Suprapubic skin (tissue), 4 donors: ENCODE measurements at places on chromosomes 3 and 15.

DNA sequence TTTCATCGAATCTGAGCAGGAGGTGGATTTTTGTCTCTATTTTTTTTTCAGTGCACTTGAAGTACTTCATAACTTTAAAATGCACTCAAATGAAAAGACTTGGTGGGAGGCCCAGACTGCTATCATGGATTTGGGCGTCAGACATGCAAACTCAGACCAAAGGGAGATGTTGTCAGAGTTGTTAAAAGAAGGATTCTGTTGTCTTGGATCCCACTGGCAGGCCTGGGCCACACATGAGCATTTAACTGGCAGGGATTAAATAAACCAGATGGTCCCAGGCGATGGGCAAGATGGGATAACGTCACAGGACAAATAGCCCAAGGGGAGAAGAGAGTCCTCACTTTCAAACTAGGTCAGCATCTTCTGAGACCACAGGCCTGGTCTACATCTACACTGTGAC lies 15.4 kb downstream of the RTP1 start:
- no peak for DNase-seq

DNA sequence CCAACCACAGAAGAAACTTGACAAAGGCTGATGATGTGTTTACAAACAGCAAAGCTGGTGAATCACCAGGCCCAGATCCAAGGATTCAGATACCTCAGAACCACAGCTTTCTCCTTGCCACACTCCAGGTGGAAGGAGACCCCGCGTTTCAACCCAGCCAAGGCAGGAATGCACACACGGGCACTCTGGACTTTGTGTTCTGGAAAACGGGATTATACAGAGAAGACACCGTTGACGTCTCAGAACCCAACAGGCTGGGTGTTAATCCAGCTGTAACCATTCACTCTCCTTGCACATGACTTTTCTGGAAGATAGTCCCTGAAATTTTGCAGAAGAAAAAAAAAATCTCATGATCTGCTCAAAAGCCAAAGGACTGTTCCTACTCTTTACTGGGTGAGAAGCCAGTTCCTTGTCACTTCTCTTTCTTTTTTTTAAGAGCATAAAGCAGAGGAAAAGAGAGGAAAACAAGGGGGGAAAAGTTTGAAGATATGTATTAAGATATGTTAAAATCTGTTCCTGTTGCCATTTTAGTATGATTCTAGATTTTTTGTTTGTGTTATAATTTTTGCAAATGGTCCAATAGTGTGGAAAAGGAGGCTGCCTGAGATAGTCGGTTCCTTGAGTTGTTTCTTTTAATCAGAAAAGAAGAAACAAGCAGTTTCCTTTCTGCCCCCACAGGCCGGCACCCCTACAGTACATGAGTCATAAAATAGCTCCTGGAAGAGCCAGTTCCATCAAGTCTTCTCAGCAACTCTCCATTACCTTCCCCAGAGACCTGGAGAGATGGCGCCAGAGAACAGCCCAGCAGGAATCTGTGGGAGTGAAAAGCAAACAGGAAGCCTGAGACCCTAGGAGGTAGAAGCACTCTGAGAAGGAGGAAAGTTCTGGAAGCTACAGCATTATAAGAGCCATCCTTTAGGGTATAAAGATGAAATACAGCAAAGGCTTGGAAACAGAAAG lies 73.1 kb downstream of the RORA start:
- DNase-seq, result no peak

GRCh38 chr3:53350652-53351051 lies 3.3 kb upstream of the DCP1A start:
- no peak for DNase-seq

- no peak for DNase-seq
Observed at GRCh38 chr3:143200001-143200924, 80.7 kb downstream of the CHST2 start.

GRCh38 chr3:126013751-126014156 lies 44.8 kb downstream of the ROPN1B start:
- peak; percentile 50 for DNase-seq

DNA sequence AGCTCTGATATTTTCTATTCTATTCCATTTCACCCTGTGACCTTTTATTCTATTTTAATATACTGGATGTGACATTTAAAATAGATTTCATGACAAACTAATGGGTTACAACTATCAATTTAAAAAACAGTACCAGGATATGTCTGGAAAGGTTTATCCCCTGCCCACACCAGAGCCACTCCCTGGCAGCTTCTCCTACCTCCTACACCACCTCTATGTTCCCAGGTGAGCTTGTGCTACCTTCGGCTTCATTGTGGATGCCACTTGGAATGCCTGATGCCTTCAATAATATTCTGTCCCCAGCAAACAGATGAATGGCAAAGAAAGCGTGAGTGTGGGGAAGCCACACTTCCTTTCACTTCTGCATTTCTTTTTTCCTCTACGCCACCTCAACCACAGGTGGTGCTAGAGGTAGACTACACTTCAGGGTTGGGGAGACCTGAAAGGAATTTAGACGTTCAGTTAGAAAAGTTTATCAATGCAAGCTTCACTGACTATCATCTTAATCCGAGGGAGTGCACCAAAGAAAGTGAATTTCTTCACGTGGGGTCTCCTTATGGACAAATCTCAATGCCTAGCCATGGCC lies 213.0 kb downstream of the SSR3 start:
- no peak for DNase-seq

GRCh38 chr3:52281981-52282801 lies 3.7 kb upstream of the WDR82 start:
- DNase-seq, result no peak

GRCh38 chr15:56887782-56888438 lies 30.5 kb upstream of the TCF12 start:
- DNase-seq, result no peak

DNA sequence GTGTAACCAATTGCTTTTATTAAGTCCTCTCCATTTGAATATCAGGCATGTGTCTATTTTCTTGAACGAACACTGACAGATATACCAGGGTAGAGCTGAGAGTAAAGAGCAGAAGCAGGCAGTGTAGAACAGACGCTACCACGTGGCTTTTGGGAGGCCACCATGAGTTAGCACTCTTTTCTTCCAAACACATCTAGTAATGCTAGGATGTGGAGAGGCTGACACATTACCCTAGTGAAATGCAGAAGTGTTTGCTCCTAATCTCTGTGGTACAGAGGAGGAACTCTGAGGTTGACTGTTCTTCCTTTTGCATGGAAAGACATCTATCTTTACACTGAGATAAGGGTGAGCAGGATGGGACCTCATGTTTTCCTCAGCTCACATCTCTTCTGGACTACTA lies 216.3 kb downstream of the SATB1 start:
- no peak for DNase-seq

DNA sequence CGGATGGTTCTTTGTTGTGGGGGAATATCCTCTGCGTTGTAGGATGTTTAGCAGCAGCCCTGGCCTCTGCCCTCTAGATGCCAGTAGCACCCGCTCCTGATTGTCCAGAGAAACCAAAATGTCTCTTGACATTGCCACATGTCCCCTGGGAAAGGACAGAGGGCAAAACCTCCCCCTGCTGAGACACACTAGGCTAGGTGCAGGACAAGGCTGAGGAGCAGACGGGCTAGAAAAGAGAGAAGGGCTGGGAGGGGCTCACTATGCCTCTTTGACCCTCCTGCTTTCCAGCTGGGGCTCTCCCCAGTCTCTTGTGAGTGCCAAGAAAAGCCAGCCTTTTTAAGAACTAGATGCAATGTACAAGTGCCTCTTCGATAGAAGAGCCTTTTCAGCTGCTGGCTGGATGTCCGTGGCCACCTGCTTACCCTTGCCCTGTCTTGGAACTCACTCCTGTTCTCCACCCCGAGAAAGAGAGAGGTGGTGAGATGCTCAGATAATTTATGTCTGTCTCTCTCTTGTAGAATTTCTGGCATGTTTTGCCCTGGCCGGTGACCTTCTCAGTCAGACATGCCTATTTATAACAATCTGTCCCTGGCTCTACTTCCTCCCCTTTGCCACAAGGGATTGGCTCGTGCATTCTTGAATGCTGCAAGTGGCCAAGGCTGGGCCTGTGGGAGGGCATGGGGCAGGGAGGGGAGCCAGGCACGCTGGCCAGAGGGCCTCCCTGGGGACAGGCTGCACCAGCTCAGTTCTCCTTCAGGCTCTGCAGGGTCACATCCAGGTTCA lies 142.6 kb downstream of the RPLP1 start:
- DNase-seq, result peak; percentile 59

GRCh38 chr3:22349215-22349851 lies 598.3 kb upstream of the ZNF385D start:
- no peak for DNase-seq

- DNase-seq, result no peak
Observed at GRCh38 chr3:30510596-30510995, 95.8 kb upstream of the TGFBR2 start.

GRCh38 chr15:84982301-84982920 lies 755 bp downstream of the PDE8A start:
- DNase-seq, result no peak

- no peak for DNase-seq
Observed at GRCh38 chr3:135007607-135008006, 212.5 kb downstream of the EPHB1 start.

- DNase-seq, result no peak
Observed at GRCh38 chr15:60875681-60876080, 353.4 kb downstream of the RORA start.

GRCh38 chr15:39269821-39270220 lies 311.1 kb upstream of the THBS1 start:
- no peak for DNase-seq

- no peak for DNase-seq
Observed at GRCh38 chr3:5644773-5645670, 457.5 kb downstream of the EDEM1 start.

DNA sequence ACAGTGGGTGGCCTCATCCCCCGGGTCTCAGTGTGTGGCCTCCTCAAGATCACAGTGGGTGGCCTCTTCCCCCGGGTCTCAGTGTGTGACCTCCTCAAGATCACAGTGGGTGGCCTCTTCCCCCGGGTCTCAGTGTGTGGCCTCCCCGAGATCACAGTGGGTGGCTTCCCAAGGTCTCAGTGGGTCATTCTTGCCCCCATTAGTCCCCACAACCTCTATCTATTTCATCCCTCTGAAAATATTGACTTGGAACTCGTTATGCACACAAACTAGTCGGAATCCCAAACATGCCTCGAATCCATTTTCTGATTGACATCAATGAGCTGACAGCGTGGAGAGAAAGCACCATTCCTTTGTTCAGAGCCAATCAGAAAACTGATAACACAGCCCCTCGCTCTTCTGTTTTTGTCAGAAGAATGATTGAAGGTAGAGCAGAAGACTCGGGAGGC lies 10.8 kb upstream of the SSUH2 start:
- no peak for DNase-seq

DNA sequence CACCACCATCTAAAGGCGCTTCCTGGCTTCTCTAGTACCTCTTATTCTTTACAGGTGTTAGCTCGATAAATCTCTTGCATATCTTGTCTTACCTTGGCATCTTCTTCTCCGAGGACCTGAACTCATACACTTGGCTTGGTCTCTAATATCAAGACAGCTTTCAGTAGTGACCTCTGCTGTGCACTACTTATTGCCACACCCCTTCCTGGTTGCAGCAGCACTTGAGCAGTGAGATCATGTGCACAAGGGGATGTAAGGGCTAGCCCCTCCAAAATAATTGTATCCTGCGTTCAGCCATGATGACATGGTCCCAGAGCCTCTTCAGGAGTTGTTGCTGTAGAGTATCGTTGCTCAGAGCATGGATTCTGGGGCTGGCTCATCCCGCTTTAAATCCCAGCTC lies 1.3 kb upstream of the PLA1A start:
- DNase-seq, result peak; percentile 24

GRCh38 chr3:125148016-125148812 lies 64.3 kb downstream of the SLC12A8 start:
- DNase-seq, result no peak

DNA sequence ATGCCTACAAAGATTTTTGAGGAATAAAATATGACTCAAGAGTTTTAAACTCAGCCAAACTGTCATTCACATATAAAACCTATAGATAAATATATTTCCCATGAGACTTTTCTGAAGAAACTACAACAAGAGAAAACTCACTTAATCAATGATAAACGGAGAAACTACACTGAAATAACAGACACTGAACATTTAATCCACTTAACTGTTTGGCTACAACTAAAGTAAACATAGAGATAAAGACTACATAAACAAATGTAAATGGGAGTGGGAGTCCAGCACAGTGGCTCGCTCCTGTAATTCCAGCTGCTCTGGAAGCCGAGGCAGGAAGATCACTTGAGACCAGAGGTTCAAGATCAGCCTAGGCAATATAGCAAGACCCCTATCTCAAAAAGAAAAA lies 79.2 kb downstream of the MEX3B start:
- DNase-seq, result no peak

- DNase-seq, result no peak
Observed at GRCh38 chr15:33754242-33754641, 214.1 kb upstream of the CHRM5 start.

DNA sequence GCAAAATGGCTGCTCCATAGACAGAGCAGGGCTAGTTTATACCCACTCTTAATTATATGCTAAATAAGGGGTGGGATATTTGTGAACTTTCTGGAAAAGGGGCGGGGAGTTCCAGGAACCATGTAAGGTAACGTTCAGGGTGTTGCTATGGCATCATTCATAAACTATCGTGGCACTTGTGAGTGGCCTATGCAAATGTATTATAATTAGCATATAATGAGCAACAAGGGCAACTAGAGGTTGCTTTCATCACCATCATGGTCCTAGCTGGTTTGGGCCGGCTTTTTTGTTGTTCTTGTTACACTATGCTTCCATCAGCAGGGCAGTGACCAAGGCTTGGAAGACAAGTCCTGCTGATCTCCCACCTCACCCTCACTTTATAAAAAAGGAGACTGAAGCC lies 43.2 kb upstream of the FGD5 start:
- peak; percentile 35 for DNase-seq
